Fibroblast of skin of left quadriceps (primary cell): ENCODE measurements at places on chromosomes 1 and 21.

DNA sequence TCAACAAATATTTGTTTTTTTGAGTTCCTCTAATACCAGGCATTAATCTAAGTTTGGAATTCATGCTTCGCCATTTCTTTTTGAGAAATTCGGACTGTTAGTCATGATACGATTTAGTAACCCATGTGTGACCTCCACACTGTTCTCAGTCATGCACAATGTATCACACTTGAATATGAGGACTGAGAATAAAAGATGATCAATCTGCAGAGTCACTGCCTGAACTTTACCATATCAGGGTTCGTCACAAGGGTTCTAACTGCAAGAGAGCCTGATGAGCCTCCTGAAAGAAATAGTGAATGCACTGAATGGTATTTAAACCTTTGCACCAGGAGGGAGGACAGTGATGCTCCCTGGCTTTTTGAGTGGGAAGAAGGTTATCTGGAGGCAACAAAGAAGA is 10.9 kb upstream of the FASLG start:
- DNase-seq, result no peak

DNA sequence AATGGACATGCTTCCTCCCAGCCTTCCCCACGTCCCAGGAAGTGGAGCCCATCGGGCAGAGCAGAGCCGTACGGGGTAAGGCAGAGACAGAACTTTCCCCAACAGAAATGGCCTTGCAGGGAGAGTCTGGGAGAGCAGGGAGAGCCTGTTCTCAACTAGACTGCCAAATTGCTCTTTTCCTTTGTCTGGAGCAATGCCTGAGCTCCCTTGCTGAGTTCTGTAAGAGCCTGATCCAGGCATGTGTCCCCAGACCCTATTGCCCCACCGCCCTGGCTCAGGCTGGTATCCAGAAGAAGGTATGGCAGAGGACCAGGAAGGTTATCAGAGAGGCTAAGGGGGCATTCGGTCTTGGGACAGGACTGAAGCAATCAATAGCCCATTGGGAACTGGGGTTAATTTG is 79.9 kb downstream of the TMEM53 start:
- no peak for DNase-seq

GRCh38 chr1:75870951-75871350 is 61.3 kb downstream of the ASB17 start:
- DNase-seq, result no peak

GRCh38 chr1:201740670-201741111 is 88.3 kb upstream of the IPO9 start:
- DNase-seq, result no peak

- no peak for DNase-seq
These were observed 5.2 kb upstream of the FCER1G start for GRCh38 chr1:161209790-161210409.

DNA sequence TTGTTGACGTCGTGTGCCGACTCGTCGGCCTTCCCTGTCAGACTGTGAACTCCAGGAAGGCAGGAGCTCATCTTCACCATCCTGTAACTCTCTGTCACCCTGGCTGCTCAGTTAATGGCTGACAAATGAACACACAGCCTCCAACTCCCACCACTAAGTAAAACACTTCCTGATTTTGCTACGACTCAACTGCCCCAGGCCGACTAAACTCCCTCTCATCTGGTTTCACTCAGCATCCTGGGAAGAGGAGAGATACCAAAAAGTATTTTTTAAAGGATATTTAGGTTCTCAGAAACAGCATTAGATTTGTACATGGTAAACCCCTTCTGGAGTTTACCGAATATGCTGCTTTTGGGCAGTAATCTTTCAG is 18.2 kb upstream of the LHX4 start:
- no peak for DNase-seq

DNA sequence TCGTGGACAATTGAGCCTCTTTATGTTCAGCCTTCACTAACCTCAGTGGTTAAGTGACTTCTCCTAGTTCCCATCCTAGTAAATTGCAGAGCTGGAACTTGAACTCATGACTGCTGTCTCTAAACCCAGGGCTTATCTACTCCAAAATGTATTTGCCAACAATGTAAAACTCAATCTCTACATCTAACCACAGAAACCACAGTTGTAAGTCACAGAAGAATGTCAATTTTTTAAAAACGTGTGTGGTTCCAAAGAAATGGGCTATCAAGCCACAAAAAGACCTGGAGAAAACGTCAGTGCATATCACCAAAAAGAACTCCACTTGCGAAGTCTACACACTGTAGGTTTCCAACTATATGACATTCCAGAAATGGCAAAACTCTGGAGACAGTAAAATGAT is 172.6 kb upstream of the HMCN1 start:
- peak; percentile 68 for DNase-seq

DNA sequence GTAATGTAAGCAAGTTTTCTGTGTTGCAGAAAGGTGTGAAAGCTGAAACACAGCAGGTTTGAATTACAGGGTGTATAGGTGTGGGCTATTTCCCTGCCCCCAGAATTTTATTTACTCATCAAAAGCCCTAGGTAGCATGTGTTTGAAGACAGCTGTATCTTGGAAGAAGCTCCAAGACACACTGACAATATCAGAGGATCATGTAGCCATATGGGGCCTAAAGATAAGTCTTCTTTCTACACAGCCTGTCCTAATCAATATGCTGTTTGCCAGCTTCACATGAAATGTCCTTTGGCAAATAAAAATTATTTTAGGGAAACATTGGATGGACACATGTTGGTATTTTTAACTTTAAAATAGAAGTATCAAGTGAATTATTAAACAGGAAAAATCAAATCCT is 17.5 kb upstream of the SUCO start:
- DNase-seq, result no peak

GRCh38 chr1:63892632-63893395 is 119.0 kb downstream of the ROR1 start:
- DNase-seq, result peak; percentile 27
